ENCODE measurements at places on chromosomes 2 and 18. TPM values are rescaled to one million over a fixed set of nuclear protein-coding genes. Genes with fewer than 3 reads are reported as not detected.

The IL18RAP gene
- not detected for total RNA-seq

The MAP3K19 gene
- not detected for total RNA-seq

The POTEC gene
- total RNA-seq = not detected

The UGT1A8 gene
- not detected for total RNA-seq

The L3MBTL4 gene
- 0.05 TPM for total RNA-seq

The BIN1 gene
- 36.3 TPM for total RNA-seq

The LYPD6 gene
- total RNA-seq = 11.3 TPM

The HOXD1 gene
- not detected for total RNA-seq

The STARD6 gene
- not detected for total RNA-seq

The PLCD4 gene
- 0.39 TPM for total RNA-seq

The BCL11A gene
- not detected for total RNA-seq

The CD302 gene
- total RNA-seq = 7.4 TPM

The ARHGAP28 gene
- total RNA-seq = 0.05 TPM

- DNase-seq = no peak
Observed at GRCh38 chr2:132725148-132725547, 55.1 kb upstream of the LYPD1 start.

DNA sequence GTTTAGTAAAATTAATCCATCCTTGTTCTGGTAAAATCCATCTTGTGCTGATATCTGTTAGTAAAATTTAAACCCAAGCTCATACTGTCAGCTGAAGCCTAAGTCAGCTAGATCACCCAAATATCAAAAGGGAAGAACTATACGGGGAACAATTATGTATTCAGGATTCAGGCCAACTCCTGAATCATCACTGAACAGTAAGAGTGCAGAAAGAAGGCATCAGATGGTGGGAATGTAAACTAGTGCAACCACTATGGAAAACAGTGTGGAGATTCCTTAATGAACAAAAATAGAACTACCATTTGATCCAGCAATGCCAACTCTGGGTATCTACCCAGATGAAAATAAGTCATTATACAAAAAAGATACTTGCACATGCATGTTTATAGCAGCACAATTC, 81.8 kb downstream of the RAPGEF4 start:
- DNase-seq = peak; percentile 53

DNA sequence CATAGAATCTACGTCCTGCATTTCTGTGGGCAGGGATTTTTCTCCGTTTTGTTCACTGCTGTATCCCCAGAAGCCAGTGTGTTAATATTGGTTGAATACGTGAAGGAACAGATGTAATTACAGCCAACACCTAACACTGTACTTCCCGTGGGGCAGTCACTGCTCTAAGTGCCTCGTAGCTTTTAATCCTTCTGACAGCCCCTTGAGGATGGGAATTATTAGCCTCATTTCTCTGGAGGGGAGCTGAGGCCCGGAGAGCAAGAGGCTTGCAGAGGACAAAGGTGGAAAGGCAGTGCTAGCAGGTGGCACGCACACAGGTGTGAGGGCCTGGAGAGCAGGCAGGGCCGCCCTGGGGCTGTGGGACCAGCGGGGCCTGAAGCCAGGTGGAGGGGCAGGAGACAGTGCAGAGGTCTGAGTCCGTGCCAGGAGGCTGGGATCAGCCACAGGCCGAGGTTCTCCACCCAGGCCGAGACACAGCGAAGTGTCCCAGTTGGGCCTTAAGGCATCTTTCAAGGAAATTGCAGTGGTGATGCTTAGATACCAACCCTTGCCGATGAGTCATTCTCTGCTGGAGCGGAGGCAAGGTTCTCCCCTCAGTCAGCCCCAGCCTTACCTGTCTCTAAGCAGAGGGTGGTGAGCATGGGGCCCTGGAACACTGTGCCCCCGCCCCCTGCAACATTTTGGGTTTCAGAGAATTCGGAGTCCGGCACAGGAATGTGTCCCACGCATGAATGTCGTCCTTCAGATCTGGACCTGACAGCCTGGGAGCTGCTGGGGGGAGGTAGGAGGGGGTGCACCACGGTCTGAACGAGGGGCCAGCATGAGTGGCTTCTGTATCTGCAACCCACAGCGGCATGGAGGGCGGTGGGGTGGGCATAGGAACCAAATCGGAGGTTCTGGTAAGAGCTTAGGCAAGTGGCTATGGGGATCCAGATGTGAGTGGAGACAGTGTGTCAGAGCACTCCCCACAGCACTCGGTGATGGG, 122.6 kb downstream of the GBX2 start:
- peak; percentile 30 for DNase-seq

GRCh38 chr18:10536280-10536679, 10.5 kb downstream of the NAPG start:
- DNase-seq = peak; percentile 38

- DNase-seq = no peak
Observed at GRCh38 chr18:32258558-32259204, 68.8 kb downstream of the MEP1B start.

- DNase-seq = peak; percentile 49
Observed at GRCh38 chr18:55269622-55270021, 310.4 kb upstream of the CCDC68 start.

DNA sequence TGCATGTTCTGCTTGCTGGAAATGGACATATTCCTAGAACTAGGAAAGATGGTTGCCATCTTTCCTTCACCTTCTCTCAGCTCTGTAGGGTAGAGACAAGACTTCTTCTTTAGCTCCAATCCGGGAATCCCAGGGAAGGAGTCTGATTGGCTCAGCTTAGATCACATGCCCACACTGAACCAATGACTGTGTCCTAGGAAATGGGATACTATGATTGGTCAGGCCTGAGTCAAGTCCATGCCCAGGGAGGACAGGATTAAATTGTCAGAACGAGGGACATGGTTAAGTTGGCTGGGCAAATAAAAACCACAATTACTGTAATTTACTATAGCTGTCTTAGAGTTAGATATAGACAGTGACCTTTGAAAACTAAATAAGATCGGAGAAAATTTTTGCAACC, 31.4 kb downstream of the SEMA4F start:
- peak; percentile 56 for DNase-seq

DNA sequence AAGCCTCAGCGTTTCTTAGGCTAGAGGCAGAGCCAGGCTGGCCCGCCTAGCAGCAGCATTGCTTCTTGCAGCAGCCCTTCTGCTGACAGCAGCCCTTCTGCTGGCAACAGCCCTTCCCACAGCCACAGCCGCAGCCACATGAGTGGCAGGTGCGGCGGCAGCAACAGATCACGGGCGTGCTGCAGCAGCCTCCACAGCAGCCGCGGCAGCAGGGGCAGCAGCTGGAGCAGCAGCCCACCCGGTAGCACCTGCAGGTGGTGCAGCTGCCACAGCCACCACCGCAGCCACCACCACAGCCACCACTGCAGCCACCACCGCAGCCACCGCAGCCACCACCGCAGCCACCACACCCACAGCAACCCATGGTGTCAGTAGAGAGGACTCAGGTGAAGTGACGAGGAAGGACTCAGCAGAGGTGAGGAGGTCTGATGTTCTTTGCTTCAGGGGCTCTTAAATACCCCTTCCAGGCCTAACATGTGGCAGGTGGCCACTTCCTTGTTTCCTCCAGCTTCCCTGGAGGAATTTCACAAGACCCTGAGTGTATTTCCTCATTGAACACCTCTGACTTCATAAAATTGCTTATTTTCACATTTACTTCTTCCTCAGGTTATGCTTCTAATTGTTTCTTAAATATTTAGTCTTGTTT, at the start of gene SCYGR6:
Gene SCYGR6, minus strand, starts transcription at position 364 of the 646 bp plus-strand sequence. Its CDS starts 0 bp downstream, at position 364.
- DNase-seq = no peak

GRCh38 chr2:14263053-14263452, 369.5 kb upstream of the LRATD1 start:
- no peak for DNase-seq

- DNase-seq = peak; percentile 91
Observed at GRCh38 chr2:238287737-238288649, at the start of gene PER2. PER2 (minus strand) TSS chr2:238288610; CDS start chr2:238277936, 10,674 bp downstream.

GRCh38 chr2:132974467-132975095, 304.6 kb upstream of the LYPD1 start:
- DNase-seq = peak; percentile 67

DNA sequence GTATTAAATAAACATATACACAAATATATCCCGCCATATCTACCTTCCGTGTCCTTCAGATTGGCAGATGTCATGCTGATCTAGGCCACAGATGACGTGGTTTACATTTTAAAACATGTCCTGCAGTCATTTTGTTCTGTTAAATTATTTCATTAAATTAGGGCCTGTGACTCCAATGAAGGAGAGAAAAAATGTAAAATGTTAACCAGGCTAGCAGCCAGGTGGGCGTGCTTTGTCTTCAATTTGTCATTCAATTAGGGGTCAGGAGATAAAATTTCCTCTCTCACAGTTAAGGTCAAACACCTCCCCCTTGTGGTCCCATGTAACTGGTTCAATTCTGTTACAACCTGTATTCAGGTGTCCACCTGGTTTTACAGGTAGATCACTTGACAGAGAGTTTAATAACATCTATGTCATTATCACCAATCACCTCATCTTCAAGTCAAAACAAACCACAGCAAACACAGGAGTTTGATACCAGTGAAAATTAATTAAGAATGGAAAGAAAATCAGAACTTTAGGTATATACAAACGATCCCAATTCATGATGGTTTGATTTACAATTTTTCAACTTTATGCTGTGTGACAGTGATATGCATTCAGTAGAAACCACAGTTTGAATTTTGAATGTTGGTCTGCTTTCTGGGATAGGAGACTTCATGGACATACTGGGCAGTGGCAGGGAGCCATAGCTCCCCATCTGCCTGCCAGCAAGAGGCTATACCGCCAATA, 339.4 kb downstream of the CMPK2 start:
- DNase-seq = no peak

DNA sequence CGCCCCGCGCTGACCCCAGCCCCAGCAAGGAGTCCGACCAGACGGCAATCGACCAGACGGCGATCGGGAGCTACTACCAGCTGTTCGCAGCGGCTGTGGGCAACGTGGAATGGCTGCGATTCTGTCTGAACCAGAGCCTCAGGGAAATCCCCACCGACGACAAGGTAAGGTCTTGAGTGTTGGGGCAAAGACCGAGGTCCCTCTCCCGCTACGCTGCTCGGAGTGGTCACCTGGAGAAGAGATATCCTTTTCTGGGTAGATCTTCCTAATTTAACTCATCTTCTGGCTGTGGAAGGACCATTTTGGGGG, 704 bp downstream of the ANKRD53 start:
- DNase-seq = no peak

DNA sequence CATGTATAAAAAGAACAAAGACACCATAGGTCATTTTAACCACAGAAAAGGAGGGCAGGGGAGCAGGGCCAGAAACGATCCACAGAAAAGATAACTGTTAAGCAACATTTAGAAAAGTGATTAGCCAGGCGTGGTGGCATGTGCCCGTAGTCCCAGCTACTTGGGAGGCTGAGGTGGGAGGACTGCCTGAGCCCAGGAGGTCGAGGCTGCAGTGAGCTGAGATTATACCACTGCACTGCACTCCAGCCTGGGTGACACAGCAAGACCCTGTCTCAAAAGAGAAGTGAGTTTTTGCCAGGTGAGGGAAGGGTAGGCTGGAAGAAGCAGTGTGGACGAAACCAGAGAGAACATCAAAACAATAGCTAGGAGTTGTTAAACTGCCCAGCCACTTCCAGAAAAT, 3.3 kb downstream of the WDR12 start:
- no peak for DNase-seq

GRCh38 chr2:73291093-73291460, 2.3 kb downstream of the EGR4 start:
- peak; percentile 12 for DNase-seq

GRCh38 chr2:16687955-16688354, 22.3 kb upstream of the CYRIA start:
- DNase-seq = no peak

DNA sequence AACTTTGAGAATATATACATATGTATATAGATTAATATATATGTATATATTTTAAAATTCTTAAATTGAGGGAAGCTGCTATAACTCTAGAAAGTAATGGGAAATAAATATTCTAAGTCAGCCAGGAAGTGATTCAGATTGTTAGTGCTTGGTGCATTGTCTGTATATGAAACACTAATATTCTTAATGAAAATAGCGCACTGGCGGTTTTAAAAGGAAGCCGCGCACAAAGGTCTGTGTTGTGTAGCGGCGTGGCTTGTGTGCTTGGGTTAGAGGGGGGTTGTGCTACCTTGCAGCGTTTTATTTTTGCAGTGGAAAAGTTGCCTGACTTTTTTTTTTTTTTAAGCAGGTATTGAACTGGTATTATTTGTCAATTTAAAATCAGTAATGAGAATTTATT, 11.3 kb downstream of the TSHZ1 start:
- DNase-seq = no peak

DNA sequence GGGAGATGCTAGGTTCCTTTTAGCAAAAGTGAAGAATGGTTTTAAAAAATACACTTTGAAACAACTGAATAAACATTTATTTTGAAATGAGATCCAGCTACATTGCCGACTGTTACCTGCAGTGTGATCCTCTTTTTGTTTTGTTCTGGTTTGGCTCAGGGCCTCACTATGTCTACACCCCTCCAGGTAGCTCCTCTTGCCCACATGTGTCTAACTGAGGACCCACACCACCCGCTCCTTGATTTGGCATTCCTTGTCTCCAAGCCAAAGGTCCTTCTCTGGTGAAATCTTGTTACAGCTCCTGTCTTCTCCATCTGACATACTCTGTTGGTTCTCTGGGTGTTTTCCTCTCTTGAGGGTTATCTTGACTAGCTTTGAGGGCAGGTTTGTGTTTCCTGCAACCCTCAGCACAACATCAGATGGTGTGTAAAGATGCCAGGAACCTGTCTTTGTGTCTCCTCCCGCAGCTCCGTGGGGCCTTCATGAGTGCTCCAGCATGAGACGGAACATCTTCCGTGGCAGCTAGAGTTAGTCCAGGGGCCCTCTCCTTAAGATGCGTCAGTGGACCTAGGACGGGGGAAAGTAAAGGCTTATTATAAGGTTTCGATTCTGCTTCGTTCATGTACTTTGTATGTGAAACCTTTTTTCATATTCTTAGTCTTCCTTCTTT, 32.1 kb downstream of the MAP4K4 start:
- no peak for DNase-seq

DNA sequence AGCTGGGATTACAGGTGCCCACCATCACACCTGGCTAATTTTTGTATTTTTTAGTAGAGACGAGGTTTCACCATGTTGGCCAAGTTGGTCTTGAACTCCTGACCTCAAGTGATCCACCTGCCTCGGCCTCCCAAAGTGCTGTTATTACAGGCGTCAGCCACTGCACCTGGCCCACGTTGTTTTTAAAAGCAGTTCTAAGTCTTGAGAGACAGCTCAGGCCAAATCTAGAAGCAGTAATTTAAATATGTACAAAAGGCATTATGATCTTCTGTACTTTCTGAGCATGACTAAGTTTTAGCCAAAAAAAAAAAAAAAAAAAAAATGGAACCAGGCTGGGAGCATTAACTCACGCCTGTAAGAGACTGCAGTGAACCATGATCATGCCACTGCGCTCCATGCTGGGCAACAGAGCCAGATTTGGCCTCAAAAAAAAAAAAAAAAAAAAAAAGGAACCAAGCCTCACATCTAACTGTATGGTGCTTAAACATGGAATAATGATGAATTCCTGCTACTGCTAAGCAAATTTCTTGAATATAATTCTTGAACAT, 4.0 kb downstream of the ABHD3 start:
- DNase-seq = no peak

GRCh38 chr18:12038082-12038638, 55.5 kb upstream of the ANKRD62 start:
- DNase-seq = no peak

- DNase-seq = peak; percentile 8
Observed at GRCh38 chr2:241637795-241638660, 535 bp downstream of the ATG4B start.

Measured in M059J (cell line).